AG08395 (cell line): ENCODE measurements at places on chromosomes 1 and 21.

GRCh38 chr1:229834230-229834629 lies 208.2 kb downstream of the URB2 start:
- DNase-seq, result no peak

GRCh38 chr21:37341254-37341960 lies 25.2 kb upstream of the DYRK1A start:
- DNase-seq, result peak; percentile 3

DNA sequence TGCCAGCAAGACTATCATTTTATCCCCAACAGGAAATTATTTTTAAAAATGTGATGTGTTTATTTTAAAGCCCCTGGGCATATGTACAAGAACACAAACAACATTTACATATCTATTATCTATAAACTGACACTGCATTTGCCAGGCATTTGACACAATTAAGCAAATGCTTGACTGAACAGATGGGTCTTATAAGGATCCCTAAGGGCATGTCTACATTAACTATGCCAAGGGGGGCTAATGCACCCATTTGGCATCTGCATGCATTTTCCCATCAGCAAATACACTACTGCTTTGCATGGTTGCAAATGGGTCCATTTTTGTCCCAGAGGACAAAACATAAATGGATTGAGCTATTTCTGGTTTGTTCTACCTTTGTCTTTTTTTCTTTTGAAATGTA lies 884.8 kb upstream of the B3GALT2 start:
- DNase-seq, result no peak

GRCh38 chr1:229381234-229381633 lies 38.4 kb upstream of the CCSAP start:
- no peak for DNase-seq

DNA sequence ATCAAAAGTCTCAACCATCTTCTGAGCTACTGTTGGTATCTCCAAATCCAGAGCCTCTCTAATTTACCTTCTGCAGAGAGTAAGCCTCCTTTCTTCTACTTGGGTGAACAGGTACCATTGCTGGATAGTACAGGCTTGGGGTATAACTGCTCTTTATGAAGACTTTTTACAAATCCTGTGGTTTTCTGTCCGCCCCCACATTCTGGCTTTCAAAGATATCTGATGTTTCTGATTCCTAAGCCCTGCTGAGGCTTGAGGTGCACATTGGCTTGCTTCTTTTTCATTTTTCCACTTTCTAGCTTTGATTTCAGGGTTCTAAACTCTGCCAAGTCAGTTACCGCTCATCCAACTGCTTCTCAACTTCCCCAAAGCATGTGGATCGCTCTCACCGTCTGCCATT lies 37.1 kb downstream of the TENT5C start:
- DNase-seq, result no peak
